Melanocyte of skin (primary cell): ENCODE measurements at places on chromosomes 13 and 19. TPM values are rescaled to one million over a fixed set of nuclear protein-coding genes. Genes with fewer than 3 reads are reported as not detected.

Gene SYCN
- total RNA-seq = not detected in 2 replicates

Gene GPR12
- not detected in 2 replicates for total RNA-seq

Gene WDR62
- total RNA-seq = 13.9 and 16.3 TPM in 2 replicates

Gene TEKTIP1
- not detected in 2 replicates for total RNA-seq

Gene PTGER1
- not detected in 2 replicates for total RNA-seq

Gene UNC13A
- 0.34 and 0.36 TPM in 2 replicates for total RNA-seq

Gene LNX2
- 15.8 and 22.5 TPM in 2 replicates for total RNA-seq

Gene KIR2DL4
- total RNA-seq = not detected in 2 replicates

Gene CCNA1
- total RNA-seq = 4.0 and 10.0 TPM in 2 replicates

Gene SHISA7
- not detected in 2 replicates for total RNA-seq

Gene KATNAL1
- total RNA-seq = 17.0 and 17.6 TPM in 2 replicates

Gene PPP1R12C
- 39.3 and 42.6 TPM in 2 replicates for total RNA-seq

Gene SPACA4
- not detected in 2 replicates for total RNA-seq

Gene SAFB
- 36.8 and 48.7 TPM in 2 replicates for total RNA-seq

Gene ZNF677
- total RNA-seq = 10.0 and 12.0 TPM in 2 replicates

Gene PALM
- total RNA-seq = 5.9 and 6.0 TPM in 2 replicates

Gene DACT3
- 0.34 and 0.36 TPM in 2 replicates for total RNA-seq

Gene LGALS14
- not detected in 2 replicates for total RNA-seq

Gene OR7A5
- total RNA-seq = 0.33 and 2.9 TPM in 2 replicates

Gene PGLYRP1
- not detected in 2 replicates for total RNA-seq

Gene PDX1
- total RNA-seq = not detected in 2 replicates

Gene ZNF765
- total RNA-seq = 9.3 and 14.9 TPM in 2 replicates

Gene CD37
- not detected in 2 replicates for total RNA-seq

Gene FSD1
- total RNA-seq = 0.69 and 2.2 TPM in 2 replicates

Gene SRRM5
- total RNA-seq = not detected in 2 replicates

Gene GRIK5
- total RNA-seq = under 0.01 and 0.31 TPM in 2 replicates

Gene NOVA2
- total RNA-seq = not detected in 2 replicates

Gene CADM4
- 5.9 and 8.4 TPM in 2 replicates for total RNA-seq

Gene LENG9
- 16.5 and 17.8 TPM in 2 replicates for total RNA-seq

Gene TRIP10
- 13.1 and 17.8 TPM in 2 replicates for total RNA-seq

Gene HSH2D
- not detected in 2 replicates for total RNA-seq

Gene SOX1
- total RNA-seq = 0.33 and 0.46 TPM in 2 replicates

Gene COL4A2
- total RNA-seq = 112 and 157 TPM in 2 replicates

Gene ZNF714
- total RNA-seq = 6.9 and 13.1 TPM in 2 replicates

Gene LRRC63
- total RNA-seq = 0.69 and 1.5 TPM in 2 replicates

Gene ATXN8OS
- not detected in 2 replicates for total RNA-seq

Gene SIN3B
- 26.0 and 30.4 TPM in 2 replicates for total RNA-seq

Gene TMEM259
- 101 and 124 TPM in 2 replicates for total RNA-seq

Gene WDR87
- not detected in 2 replicates for total RNA-seq

Gene IZUMO4
- not detected in 2 replicates for total RNA-seq

Gene TNFSF9
- 2.9 and 4.7 TPM in 2 replicates for total RNA-seq

Gene TSHZ3
- total RNA-seq = 2.4 and 4.0 TPM in 2 replicates

Gene PSG2
- total RNA-seq = not detected in 2 replicates

Gene CILP2
- 0.33 and 0.62 TPM in 2 replicates for total RNA-seq

Gene VSTM2B
- total RNA-seq = 0.93 TPM in 1 of 2 replicates, not detected in the other

Gene ATP8B3
- total RNA-seq = 1.7 and 4.0 TPM in 2 replicates

Gene GJB6
- not detected in 2 replicates for total RNA-seq

Gene ICAM3
- 5.5 and 8.4 TPM in 2 replicates for total RNA-seq

Gene CD33
- total RNA-seq = not detected in 2 replicates

Gene SLC7A9
- total RNA-seq = not detected in 2 replicates
